Stimulated activated CD8-positive, alpha-beta memory T cell treated with anti-CD3 and anti-CD28 coated beads, Interleukin-12 subunit alpha, Interleukin-12 subunit beta, amount 100 ng/mL, for 1 hour (primary cell): ENCODE measurements at places on chromosomes 6 and 20.

- no peak for DNase-seq
Observed at GRCh38 chr20:15342991-15343523, 1005.6 kb upstream of the FLRT3 start.

GRCh38 chr6:17013701-17014100 is 88.1 kb upstream of the STMND1 start:
- DNase-seq, result no peak

- DNase-seq, result no peak
Observed at GRCh38 chr6:166580076-166581050, 6.1 kb downstream of the RAMACL start.

- no peak for DNase-seq
Observed at GRCh38 chr6:7719364-7719850, 6.5 kb upstream of the BMP6 start.

DNA sequence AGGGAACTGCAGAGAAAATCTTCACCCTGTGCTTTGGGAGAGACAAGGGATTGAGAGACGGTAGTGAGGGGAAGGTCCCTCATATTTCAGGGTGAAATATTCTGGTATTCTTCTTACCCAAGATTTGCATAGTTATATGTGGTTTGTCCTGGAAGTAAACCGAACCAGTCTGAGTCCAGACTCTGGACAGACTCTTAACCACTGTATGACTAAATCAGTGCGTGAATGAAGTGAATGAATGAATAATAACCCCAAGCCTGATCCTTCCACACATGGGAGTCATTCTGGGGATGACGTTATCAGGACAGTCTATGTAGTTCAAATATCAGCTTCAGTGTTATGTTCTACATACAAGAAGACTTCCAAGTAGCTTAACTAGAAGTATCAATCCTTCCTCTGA is 690.7 kb downstream of the KIF16B start:
- no peak for DNase-seq

GRCh38 chr20:25258476-25258805 is 10.6 kb downstream of the PYGB start:
- no peak for DNase-seq

- no peak for DNase-seq
Observed at GRCh38 chr20:56606174-56606945, 22.7 kb upstream of the TFAP2C start.

- no peak for DNase-seq
Observed at GRCh38 chr6:6406715-6407070, 86.2 kb upstream of the F13A1 start.

DNA sequence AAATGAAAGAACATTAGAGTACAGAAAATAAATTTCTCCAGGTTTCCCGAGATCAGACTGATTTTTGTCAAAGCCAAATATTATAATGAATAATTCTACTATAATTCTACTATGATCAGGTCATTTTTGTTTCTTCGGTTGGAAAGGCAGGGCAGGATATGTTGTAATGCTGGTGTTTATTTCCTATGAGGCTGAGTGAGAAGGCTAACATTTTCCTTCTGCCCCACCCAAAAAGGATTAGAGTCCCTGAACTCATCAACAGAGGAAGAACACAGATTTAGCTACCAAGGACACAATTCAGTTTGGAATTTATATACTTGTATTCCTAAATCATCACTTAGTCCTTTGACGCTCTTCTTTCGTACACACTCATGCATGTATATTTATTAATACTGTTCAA is 318.9 kb downstream of the SYNE1 start:
- no peak for DNase-seq

DNA sequence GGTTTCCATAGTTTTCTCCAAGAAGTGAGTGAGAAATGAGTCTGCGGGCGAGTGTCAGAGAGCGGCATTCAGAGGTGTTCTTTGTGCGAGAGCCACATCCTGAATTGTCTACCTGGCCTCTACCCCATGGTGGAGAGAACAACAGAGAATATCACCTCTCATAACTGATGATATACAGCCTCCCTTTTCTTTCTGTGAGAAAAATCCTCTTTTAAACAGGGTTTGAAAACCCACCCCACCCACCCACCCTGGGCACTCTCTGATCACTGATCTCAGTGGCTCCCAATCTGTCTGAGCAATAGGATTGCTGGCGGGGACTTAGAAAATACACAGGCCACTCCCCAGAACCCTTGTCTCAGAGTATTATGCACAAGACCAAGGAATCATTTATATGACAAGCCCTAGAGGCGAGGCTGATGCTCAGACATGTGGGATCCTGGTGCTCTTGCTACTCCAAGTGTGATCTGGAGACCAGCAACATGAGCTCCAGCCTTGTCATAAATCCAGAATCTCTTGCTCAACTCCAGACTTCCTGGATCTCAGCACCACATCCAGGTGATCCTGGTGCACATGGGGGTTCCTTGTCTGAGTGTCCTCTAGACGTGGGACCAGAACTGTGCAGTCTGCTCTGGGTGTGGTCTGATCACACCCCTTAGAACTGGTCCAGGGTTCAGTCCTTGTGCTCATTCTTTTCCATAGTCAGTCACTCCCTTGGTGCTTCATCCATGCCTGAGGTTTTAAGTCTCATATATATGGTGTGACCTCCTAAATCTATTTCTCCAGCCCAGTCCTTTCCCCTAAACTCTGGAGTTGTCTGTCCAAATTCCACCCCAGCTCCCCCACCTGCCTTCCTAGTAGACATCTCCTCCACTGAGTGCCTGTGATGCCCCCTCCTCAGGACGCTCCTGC is 5.3 kb downstream of the HLA-B start:
- DNase-seq, result no peak

DNA sequence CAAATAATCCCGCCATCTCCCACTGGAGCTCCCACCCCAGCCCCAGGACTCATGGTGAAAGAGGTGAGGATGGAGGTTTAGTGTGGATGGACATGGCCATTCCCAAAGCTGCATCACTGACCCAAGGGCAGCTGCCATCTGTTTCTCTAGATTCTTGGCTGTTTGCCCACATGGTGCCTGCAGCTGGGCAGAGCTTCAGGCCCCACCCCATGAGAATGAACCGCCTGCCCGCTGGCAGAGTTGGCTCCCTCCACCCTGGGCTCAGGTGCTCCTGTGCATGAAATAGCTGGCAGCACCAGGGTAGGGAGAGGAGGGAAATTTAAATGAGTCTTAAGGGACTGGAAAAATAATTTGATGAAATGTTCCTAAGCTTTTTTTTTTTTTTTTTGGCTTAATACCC is 17.4 kb downstream of the SCML4 start:
- no peak for DNase-seq

DNA sequence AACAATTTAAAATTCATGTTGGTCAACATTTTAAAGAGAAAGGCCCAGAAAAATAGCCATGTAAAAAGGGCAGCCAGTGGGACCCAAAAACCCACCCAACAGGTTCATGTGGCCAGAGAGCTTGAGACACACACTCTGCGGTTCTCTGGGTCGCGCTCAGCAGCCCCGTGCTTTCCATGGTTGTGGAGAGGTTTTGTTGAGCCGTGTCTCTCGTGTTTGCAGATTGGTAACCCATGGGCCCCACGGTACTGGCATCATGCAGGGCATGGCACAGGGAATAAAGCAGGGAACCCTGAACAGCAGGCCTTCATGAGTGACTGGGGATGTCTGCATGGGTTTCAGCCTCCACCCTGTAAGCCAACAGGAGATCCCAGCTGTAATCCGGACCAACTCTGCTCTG is 127.7 kb upstream of the CST7 start:
- no peak for DNase-seq

GRCh38 chr20:8260837-8261251 is 128.8 kb downstream of the PLCB1 start:
- DNase-seq, result no peak

DNA sequence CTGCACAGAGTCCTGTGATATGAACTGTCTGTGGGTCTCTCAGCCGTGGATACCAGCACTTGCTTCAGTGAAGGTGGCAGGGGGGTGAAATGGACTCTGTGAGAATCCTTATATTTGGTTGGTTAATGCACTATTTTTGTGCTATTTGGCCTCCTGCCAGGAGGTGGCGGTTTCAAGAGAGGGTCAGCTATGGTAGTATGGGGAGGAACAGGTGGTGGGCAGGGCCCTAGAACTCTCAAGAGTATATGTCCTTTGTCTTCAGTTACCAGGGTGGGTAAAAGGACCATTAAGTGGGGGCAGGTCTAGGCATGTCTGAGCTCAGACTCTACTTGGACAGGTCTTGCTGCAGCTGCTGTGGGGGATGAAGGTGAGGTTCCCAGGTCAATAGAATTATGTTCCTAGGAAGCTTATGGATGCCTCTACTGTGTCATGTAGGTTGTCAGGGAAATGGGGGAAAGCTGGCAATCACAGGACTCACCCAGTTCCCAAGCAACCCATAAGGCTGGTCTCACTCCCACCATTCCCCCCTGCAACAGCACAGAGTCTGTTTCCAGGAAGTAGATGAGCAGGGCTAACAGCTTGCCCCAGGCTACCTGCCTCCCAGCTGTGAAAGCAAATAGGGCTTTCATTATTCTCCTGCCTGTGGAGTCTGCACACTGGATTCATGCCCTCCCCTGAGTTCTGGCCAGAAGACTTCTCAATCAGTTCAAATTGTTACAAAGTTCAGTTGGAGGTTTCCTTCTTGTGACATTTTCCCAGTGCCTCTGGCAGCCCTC is 56.8 kb upstream of the PHIP start:
- no peak for DNase-seq

DNA sequence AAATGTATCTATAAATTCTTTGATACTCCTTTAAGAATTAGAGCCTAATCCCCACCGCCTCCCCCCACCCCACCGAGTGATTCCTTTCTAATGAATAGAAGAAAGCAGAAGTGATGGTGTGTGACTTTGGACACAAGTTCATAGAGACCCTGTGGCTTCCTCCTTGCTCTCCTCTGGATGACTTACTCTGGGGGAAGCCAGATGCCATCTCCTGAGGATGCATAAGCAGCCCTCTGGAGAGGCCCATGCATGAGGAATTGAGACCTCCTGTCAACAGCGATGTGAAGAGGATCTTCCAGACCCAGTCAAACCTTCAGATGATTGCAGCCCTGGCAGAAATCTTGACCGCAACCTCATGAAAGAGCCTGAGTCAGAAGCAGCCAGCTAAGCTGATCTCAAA is 21.1 kb downstream of the AHCY start:
- DNase-seq, result no peak

DNA sequence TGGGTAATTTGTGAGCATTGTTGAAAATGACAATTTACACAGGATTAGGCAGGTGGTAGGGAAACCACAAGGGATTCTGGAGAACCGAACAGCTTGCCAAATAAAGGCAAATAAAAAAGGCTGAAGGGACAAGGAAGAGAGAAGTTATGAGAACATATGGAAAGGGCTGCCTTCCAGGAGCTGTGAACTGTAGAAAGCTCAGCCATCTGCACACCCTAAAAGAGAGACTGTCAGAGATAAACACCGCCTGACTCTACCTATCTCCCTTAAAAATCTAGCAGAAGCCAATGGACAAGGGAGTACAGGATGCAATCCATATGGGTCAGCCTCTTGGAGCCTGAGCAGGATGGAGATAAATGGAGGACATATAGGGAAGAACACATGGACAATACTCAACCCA is 12.7 kb upstream of the SLC17A1 start:
- no peak for DNase-seq

DNA sequence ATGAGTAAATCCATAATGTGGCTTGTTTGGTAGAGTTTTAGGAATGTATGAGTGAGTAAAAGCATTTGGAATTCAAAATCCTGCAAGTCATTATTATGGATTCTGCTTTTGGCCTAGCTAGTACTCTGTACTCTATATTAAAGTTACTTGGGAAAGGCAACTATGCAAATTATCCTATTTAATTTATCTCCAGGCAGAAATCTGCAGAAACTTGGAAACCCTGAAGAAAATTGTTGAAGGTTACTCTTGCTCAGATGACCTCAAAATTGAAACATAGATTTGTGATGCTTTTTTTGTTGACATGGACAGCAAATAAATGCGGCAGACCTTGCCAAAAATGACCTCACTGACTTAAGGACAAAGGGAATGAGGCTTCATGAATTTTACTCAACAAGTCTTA is 477.1 kb upstream of the EYS start:
- DNase-seq, result no peak

DNA sequence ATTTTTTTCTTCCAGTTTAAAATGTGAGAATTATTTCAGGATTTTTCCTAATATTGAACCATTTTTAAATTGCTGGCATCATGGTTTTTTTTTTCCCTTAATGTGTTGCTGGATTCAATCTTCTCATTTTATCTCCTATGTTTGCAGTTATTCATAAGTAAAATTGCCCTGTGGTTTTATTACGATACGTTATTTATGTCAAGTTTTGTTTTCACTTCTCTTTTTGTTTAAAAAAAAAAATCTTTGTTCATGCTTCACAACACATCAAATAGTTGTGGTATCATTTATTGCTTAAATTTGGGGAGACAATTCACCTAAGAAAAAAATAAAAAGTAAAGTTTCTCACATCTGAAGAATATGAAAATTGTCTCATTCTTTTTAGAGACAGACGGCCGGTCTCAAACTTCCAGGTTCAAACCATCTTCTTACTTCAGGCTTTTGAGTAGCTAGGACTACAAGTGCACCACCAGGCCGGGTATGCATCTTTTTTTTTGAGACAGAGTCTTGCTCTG is 239.3 kb upstream of the ID4 start:
- no peak for DNase-seq

- no peak for DNase-seq
Observed at GRCh38 chr20:24612799-24613775, 143.7 kb downstream of the SYNDIG1 start.

DNA sequence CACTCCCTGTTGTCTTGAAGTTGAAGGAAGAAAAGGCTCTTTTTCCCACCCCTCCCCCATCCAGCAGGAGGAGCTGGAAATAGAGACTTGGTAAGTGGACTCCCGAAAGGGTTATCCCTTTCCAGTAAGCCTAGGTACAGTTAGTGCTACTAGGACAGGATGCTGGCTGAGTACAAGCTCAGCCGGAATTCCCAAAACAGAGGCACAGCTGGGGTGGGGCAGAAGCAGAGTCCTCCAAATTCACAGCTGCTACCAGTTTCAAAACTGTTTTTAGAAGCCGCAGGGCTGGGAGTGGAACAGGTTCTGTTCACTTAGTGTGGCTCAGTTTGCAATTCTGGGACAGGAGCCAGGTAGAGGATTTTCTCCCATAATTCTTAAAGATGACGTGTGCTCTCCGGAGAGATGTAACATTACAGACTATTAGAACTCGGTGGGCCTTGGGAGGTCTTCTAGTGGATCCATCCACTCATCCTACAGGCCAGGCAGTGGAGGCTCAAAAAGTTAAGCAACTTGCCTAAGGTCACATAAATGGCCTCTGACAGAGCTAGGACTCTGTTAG is 19.0 kb upstream of the UTRN start:
- DNase-seq, result no peak

GRCh38 chr20:44288252-44288651 is 22.8 kb downstream of the FITM2 start:
- no peak for DNase-seq

DNA sequence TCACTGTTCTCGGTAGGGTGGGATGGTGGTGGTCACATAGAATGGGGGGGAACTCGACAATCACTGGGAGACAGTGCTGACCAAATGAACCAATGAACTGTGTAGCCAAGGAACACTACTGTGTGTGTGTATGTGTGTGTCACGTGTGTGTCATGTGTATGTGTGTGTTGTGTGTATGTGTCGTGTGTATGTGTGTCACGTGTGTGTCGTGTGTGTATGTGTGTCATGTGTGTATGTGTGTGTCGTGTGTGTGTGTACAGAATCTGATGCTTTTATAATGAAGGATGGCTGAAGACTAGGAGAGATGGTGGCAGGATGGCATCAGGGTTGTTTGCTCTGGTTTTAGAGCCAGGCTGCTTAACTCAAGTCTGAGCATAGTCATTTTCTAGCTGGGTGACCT is 99.1 kb upstream of the DUSP22 start:
- no peak for DNase-seq

- no peak for DNase-seq
Observed at GRCh38 chr6:34705241-34705640, 8.7 kb upstream of the ILRUN start.
